Esophagus squamous epithelium (tissue), 5 donors: ENCODE measurements at places on chromosomes 2 and 18.

GRCh38 chr2:170715932-170716777 lies 1.0 kb downstream of the SP5 start:
- no peaks in the 10 kb centered on the region for H3K36me3 ChIP-seq
- H3K4me1 ChIP-seq, result peaks cover 20% of the 10 kb centered on the region
- peak overlapping the region; percentile 74 for H3K4me3 ChIP-seq
- peaks cover 28% of the 10 kb centered on the region for H3K27me3 ChIP-seq
- peak overlapping the region; percentile 62 for H3K27ac ChIP-seq

- no peak overlapping the region for H3K27ac ChIP-seq
- peaks cover 19% of the 10 kb centered on the region for H3K4me1 ChIP-seq
- no peak for DNase-seq
Observed at GRCh38 chr2:85531589-85531988, 7.4 kb upstream of the MAT2A start.

DNA sequence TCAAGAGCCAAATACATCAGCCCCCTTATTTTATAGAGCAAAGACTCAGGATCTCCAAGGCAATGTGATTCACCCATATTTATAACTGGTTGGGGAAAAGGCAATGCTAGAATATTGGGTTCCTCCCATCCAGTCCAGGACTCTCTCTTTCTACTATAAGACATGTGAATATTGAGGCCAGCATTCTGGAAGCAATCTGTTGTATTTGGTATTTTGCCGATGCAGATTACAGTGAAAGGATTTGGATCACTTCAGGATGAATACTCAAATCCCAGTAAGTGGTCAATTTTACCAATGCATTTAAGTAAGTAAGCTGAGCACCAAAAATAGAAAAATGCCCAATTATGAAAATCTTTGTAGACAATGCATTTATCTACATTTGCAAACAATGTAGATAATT lies 1834.7 kb upstream of the PIK3C3 start:
- H3K27me3 ChIP-seq, result no peaks in the 10 kb centered on the region
- no peaks in the 10 kb centered on the region for H3K4me1 ChIP-seq
- H3K36me3 ChIP-seq, result no peaks in the 10 kb centered on the region
- H3K4me3 ChIP-seq, result no peak overlapping the region

GRCh38 chr2:85766229-85766628 lies 12.4 kb downstream of the ATOH8 start:
- H3K36me3 ChIP-seq, result no peaks in the 10 kb centered on the region
- no peaks in the 10 kb centered on the region for H3K27me3 ChIP-seq
- peaks cover 85% of the 10 kb centered on the region for H3K4me1 ChIP-seq
- DNase-seq, result no peak
- no peak overlapping the region for H3K27ac ChIP-seq
